Left cardiac atrium (tissue), 4 donors: ENCODE measurements at places on chromosomes 6 and 20. TPM values are rescaled to one million over a fixed set of nuclear protein-coding genes. Genes with fewer than 3 reads are reported as not detected.

PPIL6 gene
- total RNA-seq, result 3.5 TPM

- DNase-seq, result no peak
These were observed 122.0 kb upstream of the HDAC2 start for GRCh38 chr6:114092943-114093342.

- DNase-seq, result no peak
These were observed 4.1 kb upstream of the NOL4L start for GRCh38 chr20:32589256-32589655.

DNA sequence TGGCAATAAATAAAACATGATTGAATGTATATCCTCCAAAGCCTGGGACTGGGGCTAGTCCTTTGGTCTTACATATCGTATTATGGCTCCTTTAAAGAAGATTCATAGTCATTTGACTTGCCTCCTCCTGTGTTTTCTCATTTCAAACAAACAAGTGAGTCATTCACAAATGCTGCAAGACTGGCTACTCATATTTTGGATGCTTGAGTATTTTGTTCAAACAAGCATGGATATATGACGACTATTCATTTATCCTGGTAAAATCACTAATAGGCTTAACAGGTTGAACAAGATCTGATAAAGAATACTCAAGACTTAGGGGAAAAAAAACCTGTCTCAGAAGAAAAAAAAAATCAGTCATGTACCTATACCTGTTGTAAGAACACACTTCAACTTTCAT is 111.1 kb upstream of the CCDC28A start:
- DNase-seq, result no peak

DNA sequence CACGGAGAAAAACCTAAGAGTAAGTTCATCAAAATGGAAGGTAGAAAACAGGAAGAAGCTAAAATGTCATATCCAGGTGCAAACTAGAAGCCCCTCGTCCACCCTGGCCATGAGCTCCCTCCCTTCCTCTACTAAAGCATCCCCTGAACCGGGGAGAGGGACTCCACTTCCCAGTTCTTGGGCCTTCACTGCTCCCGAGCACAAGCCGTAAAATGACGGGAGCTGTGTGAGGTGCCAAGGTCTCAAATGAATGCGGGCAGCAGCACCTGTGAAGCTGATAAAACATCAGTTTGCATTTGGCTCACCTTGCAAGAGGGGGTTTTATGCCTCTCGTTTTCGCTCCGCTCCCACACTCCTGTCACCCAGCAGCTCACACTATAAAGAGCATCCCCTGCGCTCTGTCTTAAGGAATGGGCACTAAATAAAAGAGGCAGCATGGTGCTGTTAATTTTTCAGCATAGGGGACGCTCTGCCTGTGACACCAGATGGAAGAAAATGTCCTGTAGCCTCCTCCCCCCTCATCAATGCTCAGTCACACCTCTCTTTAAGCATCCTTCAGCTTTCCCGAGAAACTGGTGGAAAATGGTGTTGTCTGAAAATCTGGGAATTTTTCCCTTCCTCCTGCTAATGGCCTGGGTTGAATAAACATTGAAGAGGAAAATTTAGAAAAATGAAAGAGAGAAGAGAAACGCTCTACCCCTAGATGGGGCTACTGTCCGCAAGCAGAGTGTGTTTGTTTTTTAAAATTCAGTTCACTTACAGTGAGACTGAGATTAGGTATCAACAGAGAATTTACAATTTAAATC is 563.0 kb upstream of the AGPAT4 start:
- no peak for DNase-seq

ACTL10 gene
- total RNA-seq, result 0.47 TPM

- no peak for DNase-seq
These were observed 371.7 kb downstream of the TENT5A start for GRCh38 chr6:81380718-81381338.

- DNase-seq, result no peak
These were observed 12.5 kb downstream of the AGPAT4 start for GRCh38 chr6:161261325-161261724.

DNA sequence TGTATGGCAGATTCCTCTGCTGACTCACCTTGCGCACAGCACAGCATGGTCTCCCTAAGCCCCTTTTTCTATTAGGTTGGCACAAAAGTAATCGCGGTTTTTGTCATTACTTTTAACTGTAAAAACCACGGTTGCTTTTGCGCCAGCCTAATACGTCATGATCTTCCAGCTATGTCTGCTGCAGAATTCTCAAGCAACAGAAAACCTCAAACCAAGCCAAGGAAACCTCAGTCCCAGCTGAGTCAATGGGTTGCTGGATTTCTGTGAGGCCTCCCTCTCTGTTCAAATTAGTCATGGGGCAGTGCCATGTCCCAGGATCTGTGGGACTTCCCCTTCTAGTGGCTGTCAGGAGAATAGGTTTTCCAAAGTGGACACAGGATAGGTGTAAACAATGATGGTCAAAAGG is 15.7 kb upstream of the ENPP1 start:
- no peak for DNase-seq

MUC21 gene
- not detected for total RNA-seq

ANGPT4 gene
- total RNA-seq, result 0.27 TPM
